Stimulated activated CD8-positive, alpha-beta memory T cell treated with anti-CD3 and anti-CD28 coated beads, Interleukin-2, amount 100 ng/mL, for 1 hour (primary cell): ENCODE measurements at places on chromosomes 3 and 15.
A peak's percentile ranks its signal among the peaks of the same experiment; 100 is the strongest.

GRCh38 chr3:131630807-131631206 lies 128.0 kb upstream of the MRPL3 start:
- no peak for DNase-seq

GRCh38 chr3:165440380-165440779 lies 244.2 kb upstream of the SLITRK3 start:
- DNase-seq = no peak

- no peak for DNase-seq
These were observed 130.2 kb upstream of the TP63 start for GRCh38 chr3:189500798-189501495.

DNA sequence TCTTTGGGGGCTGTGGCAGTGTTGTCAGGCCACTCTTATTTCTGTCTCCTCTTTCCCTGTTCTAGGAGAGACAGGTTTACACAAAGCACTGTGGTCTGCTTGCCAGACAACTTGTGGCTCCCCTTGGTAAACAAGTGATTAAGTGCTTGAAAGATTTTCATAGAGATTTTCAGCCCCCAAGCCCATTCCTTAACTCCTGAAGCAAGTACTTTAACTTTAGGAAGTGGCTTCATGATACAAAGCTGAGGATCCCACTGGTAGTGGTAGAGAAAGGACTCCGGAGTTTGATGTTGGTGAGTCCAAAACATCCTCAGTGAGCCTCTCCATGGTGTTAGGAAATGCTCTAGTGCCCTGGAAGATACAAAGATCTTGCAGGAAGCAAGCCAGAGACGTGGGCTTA lies 12.0 kb downstream of the ZBTB38 start:
- no peak for DNase-seq

DNA sequence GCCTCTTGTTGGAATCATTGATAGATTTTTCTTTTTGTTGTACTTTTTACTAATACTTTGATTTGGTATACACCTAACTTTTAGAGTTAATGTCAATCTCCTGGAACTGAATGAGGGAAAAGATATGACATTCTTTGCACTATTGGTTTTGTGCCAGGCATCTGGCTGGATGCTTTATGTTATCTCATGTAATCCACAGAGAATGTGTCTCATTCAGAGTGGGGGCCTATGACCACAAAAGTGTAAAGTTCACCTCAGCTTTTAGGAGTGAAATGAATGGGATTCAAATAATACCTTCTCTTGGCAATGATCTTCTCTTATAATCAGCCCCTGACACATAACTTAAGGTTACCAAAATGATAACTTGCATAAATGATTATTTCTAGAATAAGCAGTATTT lies 329.1 kb upstream of the ROPN1 start:
- no peak for DNase-seq

GRCh38 chr15:40436116-40436891 lies 4.4 kb upstream of the BAHD1 start:
- no peak for DNase-seq

DNA sequence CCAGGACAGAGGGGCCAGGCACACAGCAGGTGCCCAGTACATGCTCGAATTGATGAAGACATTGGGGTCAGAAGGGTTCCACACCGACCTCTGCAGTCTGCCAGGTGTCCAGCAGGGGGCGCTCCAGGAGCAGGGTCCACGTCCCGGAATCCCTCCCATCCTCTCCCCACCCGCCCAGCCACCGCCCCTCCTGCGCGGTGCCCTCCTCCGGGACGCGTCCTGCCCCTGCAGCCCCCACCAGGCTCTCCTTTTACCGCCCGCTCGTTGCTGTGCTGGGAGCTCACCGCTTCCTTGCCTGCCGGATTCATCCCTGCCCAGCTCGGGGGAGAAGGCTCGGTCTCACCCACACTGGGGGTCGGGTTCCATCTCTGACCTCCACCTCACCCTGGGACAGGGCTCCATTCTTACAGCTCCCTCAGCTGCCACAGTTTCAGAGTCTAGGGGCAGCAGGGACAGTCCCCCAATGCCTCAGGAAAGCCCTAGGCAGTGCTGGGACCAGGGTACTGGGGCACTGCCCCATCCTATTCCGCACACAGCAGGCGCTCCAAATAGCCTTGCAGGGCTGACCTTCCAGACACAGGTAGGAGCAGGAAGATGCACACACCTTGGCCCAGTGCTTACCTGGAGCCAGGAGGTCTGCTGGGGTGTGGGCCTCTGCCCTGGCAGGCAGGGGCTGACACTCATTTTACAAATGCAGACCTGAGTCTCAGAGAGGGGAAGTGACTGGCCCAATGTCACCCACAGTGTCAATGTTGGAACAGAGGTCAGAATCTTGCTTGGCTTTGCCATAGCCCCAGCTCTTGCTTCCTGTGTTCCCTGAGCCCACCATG lies 31.0 kb downstream of the GRIP2 start:
- peak; percentile 37 for DNase-seq

DNA sequence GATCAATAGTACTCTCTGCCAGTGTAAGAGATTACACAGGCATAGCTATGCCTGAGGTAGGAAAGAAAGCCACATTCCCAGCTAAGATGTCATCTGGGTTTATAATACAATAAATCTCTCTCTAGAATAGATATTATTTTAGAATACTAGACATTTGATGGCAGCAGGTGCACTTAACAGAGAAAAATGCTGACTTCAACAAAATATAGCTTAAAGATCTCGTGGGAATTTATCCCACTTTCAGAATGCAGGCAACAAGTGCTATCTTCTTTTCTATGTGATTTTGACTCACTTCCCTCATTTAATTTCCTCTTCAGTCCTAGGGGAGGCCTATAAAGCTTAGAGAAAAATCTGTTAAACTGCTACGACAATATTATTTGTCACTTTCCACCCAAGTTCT lies 60.9 kb upstream of the FSIP1 start:
- DNase-seq = no peak

GRCh38 chr15:26702381-26702780 lies 70.5 kb downstream of the GABRB3 start:
- no peak for DNase-seq

GRCh38 chr3:65706776-65707568 lies 331.7 kb downstream of the MAGI1 start:
- DNase-seq = no peak

DNA sequence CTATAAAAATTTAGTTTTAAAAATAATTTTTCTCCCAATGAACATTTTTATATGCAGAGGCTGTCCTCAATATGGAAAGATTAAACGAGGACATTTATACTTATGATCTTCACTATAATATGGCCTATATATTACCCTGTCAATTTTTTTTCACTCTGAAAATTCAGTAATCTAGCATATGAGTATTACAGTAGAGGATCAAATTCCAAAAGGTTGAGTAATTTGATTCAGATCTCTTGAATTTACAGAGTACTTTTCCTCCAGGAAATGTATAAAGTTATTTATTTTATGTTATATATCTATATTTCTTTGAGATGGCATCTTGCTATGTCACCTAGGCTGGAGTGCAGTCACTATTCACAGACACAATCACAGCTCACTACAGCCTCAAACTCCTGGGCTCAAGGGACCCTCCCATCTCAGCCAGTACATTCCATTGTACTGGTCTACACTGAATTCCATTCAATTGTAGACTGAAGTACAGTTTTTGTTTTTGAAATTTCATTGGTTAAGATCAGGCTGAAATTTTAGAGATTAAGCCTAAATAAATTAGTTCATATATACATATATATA lies 16.3 kb upstream of the TRPM7 start:
- DNase-seq = no peak

DNA sequence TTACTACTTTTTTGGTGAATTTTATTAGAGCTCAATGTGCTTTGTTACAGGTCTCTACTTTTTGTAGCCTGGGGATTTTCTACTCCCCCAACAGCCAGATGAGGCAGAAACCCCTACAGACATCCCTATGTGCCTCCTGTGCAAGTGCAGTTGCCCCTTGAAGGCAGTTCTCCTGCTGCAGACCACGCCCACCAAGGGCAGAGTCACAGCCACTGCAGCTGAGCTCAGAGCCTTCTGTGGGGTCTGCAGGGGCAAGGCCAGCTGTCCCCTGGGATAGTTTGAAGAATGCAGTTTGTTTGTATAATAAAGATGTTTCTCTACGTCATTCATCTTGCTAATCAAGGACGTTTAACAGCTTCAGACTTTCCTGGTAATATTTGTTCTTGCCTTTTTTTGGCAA lies 76.8 kb downstream of the NPAP1 start:
- DNase-seq = no peak

- DNase-seq = no peak
These were observed 19.3 kb downstream of the IFT80 start for GRCh38 chr3:160379628-160380214.

- DNase-seq = no peak
These were observed 86.6 kb downstream of the MEX3B start for GRCh38 chr15:81959196-81959595.

- DNase-seq = no peak
These were observed 4.1 kb downstream of the ISLR2 start for GRCh38 chr15:74134387-74135027.

DNA sequence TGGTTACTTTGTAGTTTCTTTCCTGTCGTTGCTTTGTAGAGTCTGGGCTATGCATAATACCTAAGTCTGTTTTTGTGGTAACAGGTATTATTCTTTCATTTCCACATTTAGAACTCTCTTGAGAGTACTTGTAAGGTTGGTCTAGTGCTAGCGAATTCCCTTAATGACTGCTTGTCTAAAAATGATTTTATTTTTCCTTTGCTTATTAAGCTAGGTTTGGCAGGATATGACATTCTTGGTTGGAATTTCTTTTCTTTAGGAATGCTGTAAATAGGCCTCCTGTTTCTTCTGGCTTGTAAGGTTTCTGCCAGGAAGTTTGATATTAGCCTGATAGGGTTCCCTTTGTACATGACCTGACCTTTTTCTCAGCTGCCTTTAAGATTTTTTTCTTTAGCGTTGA lies 70.1 kb upstream of the SGO1 start:
- DNase-seq = no peak

GRCh38 chr3:22795917-22796316 lies 407.2 kb upstream of the UBE2E2 start:
- DNase-seq = no peak

DNA sequence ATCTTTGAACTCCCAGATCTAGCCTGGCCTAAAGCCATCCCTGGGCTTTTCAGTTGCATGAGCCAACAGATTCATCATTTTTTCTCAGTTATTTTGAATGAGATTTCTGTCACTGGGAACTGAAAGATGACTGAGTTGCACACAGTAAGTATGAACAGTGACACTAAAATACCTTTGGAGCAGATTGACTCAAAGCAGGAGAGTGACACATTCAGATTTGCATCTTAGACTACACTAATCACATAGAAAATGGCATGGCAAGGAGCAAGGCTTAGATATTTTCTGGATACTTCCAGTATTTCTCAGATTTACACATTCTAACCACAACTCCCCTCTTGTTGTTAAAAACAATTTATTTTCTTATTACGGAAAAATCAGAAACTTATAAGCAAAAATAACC lies 32.8 kb downstream of the SEC62 start:
- DNase-seq = no peak

DNA sequence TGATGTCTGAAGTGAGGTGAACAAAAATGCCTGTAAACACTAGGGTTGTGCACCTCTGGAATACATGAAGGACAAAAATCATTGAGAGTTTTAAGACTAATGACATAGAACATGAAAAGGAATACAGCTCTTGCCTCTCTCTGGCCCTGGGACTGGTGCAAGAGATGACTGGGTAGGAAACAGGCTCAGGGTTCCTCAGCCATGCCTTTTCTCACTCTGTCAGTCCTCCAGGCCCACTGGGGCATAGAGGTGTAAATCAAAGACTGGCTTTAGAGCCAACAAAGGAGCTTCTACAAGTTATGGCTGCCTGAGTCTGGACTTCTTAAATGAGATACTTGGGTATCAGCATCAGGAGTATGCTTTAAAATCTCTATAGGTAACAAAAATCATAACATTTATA lies 554.7 kb upstream of the KCNMB2 start:
- no peak for DNase-seq

GRCh38 chr3:63824309-63824708 lies 5.2 kb downstream of the C3orf49 start:
- DNase-seq = no peak

- no peak for DNase-seq
These were observed 25.6 kb upstream of the ZNF774 start for GRCh38 chr15:90326441-90326840.

GRCh38 chr3:37031096-37031682 lies 37.9 kb downstream of the MLH1 start:
- no peak for DNase-seq

DNA sequence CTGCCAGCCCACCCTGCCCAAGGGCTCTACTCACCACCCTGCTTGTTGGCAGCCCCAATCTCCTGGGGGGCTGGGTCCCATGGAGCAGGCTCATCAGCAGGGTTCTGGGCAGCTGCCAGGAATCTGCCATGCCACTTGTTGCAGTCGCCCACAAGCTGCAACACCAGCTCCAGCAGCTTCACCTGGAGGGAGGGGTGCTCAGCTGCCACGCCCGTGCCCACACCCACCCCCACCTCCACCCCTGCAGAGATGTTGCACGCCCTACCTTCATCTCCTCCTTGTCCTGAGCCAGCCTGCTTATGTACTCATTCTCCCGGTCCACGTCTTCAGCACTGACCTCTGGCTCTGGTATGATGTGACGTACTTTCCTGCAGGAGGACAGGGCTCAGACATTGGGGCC lies 77.9 kb upstream of the C2CD4B start:
- DNase-seq = no peak

- DNase-seq = no peak
These were observed 8.6 kb downstream of the FBXL22 start for GRCh38 chr15:63605816-63606215.

DNA sequence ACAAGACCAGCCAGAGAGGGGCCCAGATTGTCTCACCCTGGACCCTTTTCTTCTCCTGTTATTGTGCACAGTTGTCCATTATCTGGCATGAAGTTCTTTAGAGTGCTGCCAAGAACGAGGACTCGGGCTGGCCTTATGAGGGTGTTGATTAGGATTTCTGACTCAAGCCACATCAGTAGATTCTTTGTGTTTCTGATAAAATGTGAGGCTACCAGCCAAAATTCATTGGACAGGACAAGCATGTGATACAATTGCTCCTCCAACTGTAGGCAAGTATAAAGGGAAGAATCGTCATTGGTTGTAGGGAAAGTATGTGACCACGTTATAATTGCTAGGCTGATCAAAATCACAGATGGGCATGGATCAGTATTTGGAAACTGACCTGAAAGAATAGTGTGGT lies 99.2 kb upstream of the TMC3 start:
- DNase-seq = no peak

- DNase-seq = no peak
These were observed 53.6 kb downstream of the RHCG start for GRCh38 chr15:89442671-89443307.

GRCh38 chr3:81758275-81758674 lies 3.2 kb downstream of the GBE1 start:
- no peak for DNase-seq

- no peak for DNase-seq
These were observed 33.1 kb downstream of the CMTM7 start for GRCh38 chr3:32424581-32425250.

DNA sequence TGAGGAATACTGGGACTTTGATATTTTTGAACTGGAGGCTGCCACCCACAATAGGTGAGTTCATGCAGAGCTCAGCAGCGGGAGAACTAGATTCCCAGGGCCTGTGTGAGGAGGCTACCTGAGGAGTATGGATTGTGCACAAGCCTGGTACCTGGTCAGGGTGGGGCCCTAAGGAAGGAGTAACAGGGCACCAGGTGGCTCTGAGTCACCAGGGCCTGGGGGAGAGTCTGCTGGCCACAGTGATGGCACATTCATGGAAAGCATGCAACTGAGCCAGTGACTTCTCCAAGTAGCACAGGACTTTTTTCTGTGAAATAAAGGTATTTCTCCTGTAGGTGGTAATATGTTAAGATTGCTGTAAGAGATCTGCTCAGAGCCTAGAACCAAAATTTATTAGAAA lies 134.4 kb downstream of the PDE8A start:
- no peak for DNase-seq
